ENCODE measurements at places on chromosomes 12 and 14.

GRCh38 chr12:5335069-5335468 lies 96.8 kb upstream of the NTF3 start:
- no peak for DNase-seq

- no peak for DNase-seq
These were observed 5.7 kb downstream of the KRT73 start for GRCh38 chr12:52612431-52613383.

DNA sequence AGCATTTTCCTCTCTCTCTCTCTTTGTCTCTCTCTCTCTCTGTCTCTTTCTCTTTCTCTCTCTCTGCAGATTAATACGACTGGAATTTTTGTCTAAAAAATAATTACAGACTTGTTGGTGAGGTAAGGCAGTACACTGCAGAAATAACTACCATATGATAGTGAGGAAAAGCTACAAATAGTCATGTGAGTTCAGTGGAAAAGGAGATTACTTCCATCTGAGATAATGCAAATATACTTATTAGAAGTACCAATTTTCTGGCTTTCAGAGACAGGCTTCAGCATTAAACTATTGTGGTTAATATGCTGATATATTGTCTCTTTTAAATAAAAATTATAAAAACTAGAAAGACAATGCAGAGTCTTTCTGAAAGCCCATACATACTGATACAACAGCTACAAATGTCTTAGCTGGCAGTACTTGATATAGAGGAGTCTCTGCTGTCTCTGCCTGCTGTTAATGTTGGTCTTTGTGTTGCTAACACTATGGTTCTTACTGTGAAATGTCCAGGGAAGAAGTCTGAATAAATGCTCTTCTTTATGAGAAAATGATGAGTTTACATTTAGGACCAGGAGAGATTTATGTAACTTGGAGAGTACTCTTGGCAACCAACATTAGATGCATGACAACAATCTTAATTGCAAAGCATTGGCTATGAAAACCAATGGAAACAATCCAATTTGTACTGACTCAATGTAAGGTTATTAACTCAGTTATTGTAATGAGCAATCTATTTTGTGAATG lies 167.0 kb downstream of the LRFN5 start:
- DNase-seq = no peak

GRCh38 chr12:78323226-78323625 lies 492.5 kb downstream of the NAV3 start:
- no peak for DNase-seq

- DNase-seq = no peak
These were observed 906 bp downstream of the MARK3 start for GRCh38 chr14:103385929-103386712.
